Foreskin fibroblast (primary cell): ENCODE measurements at places on chromosomes 1 and 21.

DNA sequence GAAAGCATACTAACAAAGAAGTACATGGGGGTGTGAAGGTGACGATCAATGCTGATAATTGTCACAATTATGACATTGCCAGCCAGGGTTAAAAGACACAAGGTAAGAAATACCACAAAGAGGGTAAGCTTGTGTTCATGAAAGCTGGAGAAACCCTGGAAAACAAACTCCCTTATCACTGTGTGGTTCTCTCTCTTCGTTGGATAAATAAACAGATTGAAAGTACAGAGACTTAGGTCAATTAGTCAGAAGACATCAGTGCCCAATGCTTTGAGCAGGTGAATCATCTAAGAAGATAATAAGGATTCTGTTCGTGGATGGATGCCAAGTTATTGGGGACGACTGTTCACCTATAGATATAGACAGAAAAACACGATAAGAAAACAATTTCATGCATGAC is 22.4 kb upstream of the FCER1A start:
- DNase-seq: no peak

DNA sequence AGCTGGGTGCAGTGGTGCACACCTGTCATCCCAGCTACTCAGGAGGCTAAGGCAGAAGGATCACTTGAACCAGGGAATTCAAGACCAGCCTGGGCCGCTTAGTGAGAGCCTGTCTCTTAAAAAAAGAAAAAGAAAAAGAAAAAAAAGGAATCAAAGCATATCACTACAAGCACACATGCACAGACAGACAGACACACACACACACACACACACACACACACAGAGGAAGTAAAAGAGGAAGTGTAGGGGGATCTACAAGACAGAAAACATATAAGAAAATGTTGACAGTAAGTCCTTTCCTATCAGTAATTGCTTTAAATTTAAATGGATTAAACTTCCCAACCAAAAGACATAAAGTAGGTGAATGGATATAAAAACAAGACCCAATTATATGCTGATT is 180.3 kb downstream of the FAF1 start:
- DNase-seq: no peak

DNA sequence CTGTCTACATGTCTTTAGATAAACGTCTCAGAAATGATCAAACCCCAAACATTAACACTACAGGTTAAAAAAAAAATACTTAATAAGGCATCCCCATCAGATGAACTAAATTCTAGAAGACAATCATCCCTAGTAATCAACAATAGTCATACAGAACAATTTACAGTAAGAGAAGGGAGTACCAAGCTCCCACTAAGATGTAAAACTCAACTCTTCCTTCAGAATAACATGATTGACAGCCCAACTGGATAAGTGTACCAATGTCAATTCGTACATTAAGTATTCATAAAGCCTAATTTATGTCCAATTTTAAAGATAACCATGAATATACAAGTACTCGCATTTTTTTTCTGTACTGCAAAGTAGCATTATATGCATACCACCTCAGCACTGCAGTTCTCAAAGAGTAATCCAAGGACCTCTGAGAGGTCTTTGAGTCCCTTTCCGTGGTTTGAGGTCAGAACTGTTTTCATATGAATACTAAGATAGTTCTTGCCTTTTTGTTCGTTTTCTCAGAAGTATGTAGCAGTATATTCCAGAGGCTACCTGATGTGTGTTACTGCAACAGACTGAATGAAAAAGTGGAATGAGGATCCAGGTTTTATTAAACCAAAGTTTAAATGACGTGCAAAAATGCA is 6.6 kb downstream of the SCAF4 start:
- DNase-seq: no peak

GRCh38 chr21:33359446-33359845 is 34.7 kb downstream of the IFNAR1 start:
- DNase-seq: no peak

GRCh38 chr1:181592255-181592859 is 109.0 kb downstream of the CACNA1E start:
- DNase-seq: no peak

DNA sequence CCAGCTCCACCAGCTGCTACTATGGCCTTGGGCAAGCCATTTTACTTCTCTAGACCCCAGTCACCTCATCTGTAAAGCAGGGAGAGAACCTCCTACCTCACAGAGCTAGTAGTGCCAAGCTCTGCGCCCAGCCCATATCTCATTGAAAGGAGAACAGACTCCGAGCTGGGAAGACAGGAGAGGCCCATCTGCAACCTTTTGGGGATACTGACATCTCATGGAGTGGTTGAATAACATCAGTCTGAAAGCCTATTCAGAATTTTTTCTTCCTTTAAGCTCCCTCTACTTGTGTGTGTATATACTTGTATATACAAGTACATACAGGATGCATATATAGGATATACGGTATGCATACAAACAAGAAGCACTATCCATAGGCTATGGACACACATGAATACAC is 279.5 kb upstream of the POU3F1 start:
- DNase-seq: no peak

GRCh38 chr21:19523061-19523460 is 1119.5 kb upstream of the TMPRSS15 start:
- no peak for DNase-seq

DNA sequence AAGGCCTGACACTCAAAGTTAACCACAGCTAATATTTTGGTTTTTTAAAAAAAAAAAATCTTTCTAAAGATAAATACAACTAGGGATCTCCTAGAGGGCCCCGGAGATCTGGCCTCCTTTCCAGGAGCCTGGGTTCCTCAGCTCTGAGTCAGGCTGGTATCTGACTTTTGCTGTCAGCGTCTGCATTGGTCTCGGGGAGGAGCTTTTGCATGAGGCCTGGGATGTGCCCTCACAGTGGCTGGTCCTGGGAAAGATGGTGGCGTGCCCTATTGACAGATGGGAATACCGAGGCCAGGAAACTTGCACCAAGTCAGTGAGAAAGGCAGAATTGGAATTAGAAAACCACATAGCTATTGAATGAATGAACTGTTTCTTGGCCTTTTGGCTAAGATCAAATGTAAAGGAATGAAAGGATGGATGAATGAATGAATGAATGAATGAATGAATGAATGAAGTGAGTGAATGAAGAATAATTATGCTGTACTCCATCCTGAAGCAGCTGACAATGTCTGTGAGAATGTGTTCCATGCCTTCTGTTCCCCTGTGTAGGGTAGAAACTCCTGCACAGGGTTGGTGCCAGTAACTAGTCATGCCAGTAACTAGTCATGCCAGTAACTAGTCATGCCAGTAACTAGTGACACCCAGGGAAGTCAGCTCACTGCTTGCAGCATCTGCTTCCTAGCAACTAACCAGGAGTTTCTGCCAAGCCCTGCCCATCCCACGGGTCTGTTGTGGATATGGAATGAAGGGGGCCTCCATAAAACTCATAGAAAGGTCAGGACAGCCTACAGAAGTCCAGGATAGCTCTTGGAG is 242.5 kb upstream of the VAMP3 start:
- no peak for DNase-seq

DNA sequence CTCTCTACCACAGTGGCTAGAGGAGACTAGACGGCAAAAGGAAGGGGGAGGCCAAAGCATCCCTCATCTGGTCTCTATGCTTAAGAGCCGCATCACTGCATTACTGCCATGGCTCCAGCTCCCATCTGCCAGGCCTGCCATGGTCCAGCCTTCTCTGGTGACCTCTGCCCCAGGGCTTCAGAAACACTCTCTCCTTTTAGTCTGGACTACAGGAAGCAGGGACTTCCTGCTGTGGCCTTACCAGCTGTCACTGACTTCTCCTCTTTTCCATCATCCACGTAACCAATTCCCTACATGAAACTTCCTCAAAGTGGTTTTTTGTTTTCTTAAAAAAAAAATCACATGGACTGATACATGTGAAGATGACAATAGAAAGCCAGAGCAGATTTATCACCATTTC is 323.1 kb upstream of the NFIA start:
- no peak for DNase-seq

GRCh38 chr1:38194472-38194871 is 147.9 kb upstream of the POU3F1 start:
- no peak for DNase-seq

- no peak for DNase-seq
These were observed 55.7 kb downstream of the DEGS1 start for GRCh38 chr1:224238756-224239155.

DNA sequence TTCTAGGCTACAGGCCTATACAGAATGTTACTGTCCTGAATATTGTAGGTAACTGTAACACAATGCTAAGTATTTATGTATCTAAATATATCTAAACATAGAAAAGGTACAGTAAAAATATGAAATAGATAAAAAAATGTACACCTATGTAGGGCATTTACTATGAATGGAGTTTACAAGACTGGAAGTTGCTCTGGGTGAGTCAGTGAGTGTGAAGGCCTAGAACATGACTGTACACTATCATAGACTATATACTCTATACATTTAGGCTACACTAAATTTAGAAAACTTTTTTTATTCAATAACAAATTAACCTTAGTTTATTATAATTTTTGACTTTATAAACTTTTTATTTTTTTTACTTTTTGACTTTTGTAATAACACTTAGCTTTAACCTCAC is 136.9 kb downstream of the DUSP10 start:
- DNase-seq: no peak

GRCh38 chr1:41609166-41609883 is 124.8 kb upstream of the EDN2 start:
- no peak for DNase-seq

DNA sequence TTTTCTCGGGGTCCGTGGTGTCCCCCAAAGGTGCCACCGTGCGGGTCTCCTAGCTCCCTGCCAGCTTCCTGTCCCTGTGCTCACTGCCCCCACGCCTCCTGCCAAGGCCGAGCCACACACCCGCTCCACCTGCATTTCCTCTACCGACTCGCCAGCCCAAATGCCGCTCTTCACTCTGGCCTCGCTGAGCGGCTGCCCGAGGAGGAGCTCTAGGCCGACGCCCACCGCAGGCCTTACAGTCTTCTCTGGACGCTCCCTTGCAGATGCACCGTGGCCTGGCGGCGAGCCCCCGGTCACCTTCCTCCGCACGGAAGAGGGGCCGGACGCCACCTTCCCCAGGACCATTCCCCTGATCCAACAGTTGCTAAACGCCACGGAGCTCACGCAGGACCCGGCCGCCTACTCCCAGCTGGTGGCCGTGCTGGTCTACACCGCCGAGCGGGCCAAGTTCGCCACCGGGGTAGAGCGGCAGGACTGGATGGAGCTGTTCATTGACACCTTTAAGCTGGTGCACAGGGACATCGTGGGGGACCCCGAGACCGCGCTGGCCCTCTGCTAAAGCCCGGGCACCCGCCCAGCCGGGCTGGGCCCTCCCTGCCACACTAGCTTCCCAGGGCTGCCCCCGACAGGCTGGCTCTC is 26.3 kb downstream of the FTCD start:
- no peak for DNase-seq

DNA sequence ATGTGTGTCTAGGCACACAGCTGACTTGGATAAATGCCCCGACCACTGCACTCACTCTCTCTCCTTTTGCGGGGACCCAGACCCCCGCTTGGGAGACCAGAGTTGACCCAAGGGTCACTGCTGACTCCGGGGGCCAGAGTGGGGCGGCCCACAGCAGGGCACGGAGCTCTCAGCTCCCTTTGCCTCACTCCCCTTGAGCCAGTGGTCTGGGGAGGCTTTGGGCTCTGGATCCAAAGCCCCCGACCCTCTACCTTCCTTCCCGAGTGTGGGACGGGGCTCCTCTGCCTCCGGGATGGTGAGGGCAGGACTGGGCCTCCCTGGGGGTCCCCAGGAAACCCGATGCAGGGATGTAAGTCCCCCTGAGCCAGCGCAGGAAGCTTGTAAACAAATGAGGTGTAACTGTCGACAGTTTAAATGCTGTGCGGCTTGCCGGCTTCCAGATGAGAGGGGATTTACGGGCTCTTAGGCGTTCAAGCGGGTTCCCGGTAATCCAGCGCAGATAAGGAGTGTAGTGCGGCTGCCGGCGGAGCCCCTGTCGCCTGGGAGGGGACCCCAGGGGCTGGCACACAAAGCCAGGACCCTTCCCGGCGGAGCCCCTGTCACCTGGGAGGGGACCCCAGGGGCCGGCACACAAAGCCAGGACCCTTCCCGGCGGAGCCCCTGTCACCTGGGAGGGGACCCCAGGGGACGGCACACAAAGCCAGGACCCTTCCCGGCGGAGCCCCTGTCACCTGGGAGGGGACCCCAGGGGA is 7.4 kb downstream of the ACTRT2 start:
- no peak for DNase-seq

DNA sequence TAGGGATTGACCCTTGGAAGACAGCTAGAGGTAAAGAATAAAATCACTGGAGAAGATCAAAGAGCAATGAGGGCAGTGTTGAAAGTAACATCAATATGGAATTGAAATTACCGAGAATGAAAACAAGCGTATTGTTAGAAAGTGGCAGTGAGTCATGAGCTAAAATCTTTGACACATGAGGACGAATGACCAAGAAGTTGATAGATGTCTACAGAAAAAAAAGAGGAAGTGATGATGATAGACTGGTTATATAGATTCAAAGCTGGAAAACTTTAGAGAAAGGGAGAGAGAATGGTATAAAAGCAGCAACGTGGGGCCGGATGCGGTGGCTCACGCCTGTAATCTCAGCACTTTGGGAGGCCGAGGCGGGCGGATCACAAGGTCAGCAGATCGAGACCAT is 12.5 kb upstream of the DNM3 start:
- no peak for DNase-seq

DNA sequence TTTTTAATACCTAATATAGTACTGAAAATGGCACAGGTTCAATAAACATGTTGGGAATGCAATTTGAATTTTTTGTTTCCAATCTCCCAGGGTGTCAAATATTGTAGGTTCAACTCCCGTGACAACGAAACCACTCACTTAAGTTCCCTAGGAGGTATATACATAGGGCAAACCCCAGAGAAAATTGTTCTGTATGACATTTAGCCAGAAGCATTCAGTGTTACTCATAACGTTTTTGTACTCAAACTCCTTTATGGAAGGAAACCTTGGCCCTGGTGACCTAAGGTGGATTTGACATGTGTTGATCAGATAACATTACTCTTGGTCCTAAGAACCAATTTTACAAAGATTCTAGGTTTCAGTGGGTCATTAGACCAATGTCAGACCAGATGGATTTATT is 110.6 kb downstream of the USP25 start:
- DNase-seq: no peak

DNA sequence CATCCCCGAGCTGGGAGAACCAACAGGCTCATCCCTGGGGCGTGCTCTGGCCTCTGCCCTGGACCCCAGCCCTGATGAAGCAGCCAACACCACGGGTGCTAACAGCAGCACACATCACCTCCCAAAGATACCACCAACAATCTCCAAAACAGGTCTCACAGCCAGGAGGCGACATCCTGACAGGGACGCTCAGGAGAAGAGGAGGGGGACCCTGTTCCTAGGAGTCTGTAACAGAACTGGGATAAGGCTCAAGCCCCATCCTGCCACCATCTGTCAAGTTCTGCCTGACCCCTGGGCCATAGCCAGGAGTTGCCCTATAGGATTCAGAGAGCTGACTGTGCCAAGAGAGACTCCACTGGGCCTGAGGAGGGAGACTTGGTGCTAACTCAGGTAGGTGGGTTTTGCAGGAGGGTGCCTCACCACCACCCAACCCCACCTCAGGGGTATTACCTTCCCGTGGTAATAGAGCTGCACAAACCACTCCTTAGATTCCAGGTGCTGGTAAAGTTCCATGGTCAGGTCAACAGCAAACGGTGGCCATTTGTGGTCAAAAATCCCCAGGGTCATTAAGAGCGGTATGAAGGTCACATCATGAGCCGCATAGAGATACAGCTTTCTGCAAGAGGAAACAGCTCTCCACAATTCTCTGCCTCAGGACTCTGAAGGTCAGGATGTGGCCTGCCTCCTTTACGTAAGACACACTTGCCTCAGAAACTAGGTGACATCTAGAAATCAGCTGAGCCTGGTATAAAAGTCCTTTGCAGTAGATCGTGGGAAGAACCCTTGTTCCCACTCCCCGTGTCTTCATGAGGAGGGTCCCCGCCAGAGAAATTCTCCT is 22.3 kb downstream of the ACP6 start:
- DNase-seq: no peak
